Activated T-helper 17 cell treated with anti-CD3 and anti-CD28 coated beads, Interleukin-2, amount 50 U/mL, for 72 hours (primary cell): ENCODE measurements at places on chromosomes 6 and 20. TPM values are rescaled to one million over a fixed set of nuclear protein-coding genes. Genes with fewer than 3 reads are reported as not detected.

SLC32A1 gene
- not detected for total RNA-seq

GPLD1 gene
- 0.73 TPM for total RNA-seq

GRCh38 chr20:46157625-46158024 is 39.5 kb downstream of the CD40 start:
- no peak for ATAC-seq

POU5F1 gene
- not detected for total RNA-seq

GRCh38 chr6:84777888-84778287 is 13.5 kb upstream of the TBX18 start:
- no peak for ATAC-seq

- no peak for ATAC-seq
These were observed 83.5 kb upstream of the CCN6 start for GRCh38 chr6:111970426-111970825.

KCNB1 gene
- total RNA-seq = not detected

DNA sequence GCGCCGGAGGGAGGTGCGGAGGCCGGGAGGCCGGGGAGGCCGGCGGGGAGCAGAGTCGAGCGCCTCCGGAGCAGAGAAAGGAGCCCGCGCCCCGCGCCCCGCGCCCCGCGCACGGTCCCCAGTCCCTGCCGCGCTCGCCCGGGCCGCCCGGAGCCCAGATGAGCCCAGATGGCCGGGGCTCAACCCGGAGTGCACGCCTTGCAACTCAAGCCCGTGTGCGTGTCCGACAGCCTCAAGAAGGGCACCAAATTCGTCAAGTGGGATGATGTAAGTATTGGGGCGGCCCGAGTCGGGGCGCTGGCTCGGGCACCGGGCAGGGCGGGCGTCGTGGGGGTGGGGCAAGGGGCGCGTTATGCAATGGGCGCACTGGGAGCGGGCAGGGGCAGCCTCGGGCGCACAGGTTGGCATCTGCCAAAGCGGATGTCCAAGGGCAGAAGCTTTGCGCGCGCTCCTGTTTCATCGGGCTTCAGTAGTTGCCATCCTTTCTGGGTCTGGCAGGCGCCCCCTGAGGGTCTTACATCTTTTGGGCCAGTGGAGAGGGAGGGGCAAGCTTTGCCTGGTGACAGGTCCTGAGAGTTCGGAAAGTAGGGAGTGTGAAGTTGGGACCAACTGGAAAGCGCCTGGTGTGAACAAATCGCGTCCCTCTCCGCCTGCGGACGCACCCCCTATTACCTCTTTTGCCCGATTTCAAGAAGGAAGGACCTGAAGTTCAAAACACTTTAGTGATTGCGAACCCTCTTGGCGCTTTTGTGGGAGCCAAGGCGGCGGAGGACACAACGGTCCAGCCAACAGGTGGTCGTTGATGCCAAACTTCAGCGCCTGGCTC is 631 bp downstream of the PLCB1 start:
- ATAC-seq = peak; percentile 29

DNA sequence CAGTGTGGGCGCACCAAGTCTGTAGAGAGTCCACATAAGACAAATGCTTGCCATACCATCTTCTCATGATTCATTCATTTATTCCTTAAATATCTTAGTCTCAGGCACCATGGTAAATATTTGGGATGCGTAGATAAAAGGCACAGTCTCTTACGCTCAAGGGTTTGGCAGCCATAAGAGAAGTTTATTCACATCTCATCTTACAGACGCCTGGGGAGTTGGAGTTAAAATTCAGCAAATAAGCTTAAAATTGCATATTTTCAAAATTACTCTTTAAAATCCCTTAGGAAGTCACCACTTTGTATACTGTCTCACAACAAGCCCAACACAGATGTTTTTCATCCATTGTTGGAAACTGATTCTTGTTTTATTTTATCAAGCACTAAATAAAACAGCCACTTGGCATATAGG is 363.3 kb downstream of the KIF16B start:
- ATAC-seq = no peak

DNA sequence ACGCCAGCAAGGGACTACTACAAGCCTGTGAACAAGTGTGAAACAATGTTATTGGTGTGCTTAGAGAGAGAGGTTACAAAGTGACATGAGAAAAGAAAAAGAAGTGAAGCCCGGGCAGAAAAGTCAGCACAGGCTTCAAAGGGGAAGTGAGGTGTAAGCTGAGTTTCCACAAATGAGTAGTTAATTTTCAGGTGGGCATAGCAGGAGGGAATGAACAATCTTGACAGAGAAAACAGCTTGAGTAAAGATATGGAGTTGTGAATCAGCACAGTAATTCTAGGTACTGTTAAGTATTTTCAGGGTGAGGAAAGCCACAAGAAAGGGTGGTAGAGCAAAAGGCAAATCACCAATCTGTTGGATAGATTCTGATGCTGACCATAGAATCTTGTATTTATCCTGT is 4.3 kb downstream of the KCNQ5 start:
- peak; percentile 65 for ATAC-seq

- ATAC-seq = no peak
These were observed 15.6 kb downstream of the COMMD7 start for GRCh38 chr20:32727683-32728082.

DNA sequence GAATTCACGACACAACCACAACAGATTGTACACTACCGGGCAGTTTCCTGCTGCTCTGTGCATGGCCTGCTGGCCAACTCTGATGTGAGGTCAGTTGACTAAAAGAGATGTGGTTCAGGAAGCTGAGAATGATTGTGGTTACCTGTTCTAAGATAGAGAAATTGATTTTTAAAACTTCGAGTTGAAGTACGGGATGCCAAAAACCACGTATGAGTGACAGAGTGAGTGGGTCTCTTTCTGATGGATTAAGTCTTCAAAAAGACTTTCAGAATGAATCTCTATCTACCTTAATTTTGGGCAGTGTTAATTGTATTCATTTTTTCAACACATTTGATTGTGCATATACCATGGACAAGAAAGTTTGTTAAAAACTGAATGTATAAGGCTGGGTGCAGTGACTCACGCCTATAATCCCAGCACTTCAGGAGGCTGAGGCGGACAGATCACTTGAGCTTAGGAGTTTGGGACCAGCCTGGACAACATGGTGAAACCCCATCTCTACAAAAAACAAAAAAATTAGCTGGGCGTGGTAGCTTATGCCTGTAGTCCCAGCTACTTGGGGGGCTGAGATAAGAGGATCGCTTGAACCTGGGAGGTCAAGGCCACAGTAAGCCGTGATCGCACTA is 121.2 kb downstream of the SGK1 start:
- peak; percentile 96 for ATAC-seq

DNA sequence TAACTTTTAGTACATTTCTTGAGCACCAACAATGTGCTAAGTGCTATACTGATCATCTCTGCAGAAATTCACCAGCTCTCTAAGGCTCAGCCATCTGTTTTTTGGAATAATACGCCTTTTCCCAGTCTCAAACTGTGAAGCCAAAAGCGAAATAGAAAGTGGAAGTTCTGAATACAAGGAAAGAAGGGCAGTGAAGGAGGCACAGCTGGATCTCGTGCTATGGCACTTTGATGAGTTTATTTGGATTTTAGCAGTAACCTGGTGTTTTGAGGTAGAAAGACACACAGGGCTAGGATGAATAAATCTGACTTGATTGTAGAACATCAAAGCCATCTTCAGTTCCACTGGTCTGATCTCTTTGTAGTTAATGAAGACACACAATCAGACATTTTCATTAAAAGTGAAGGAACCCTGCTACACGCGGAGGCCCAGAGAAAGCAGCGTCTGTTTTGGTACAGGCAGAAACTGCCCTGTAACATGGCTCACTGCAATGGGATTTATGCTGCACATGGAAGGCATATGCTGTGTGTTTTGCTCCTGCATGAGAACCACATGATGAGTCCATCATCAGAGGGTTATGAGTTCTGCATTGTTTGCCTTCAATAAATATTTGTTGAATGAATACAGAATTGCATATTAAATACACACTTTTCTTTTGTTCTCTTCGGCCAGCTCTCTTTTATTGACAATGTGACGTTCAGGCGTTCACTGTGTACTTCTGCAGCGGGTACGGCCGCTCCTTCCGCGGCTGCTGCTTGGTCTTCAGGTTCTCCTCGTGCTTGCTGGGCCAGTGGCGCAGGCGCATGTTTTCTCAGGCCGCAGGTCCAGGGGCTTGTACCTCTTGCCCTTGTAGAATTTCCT is 100.9 kb downstream of the PREP start:
- ATAC-seq = no peak

SLC4A11 gene
- total RNA-seq = 0.26 TPM

NEU1 gene
- total RNA-seq = 22.3 TPM

GRCh38 chr6:44470115-44470464 is 82.6 kb downstream of the CDC5L start:
- ATAC-seq = no peak
